NT2/D1 (cell line): ENCODE measurements at places on chromosomes 1 and 21.
A peak's percentile ranks its signal among the peaks of the same experiment; 100 is the strongest.

GRCh38 chr1:209580577-209580976 is 2.9 kb upstream of the CAMK1G start:
- DNase-seq: no peak

DNA sequence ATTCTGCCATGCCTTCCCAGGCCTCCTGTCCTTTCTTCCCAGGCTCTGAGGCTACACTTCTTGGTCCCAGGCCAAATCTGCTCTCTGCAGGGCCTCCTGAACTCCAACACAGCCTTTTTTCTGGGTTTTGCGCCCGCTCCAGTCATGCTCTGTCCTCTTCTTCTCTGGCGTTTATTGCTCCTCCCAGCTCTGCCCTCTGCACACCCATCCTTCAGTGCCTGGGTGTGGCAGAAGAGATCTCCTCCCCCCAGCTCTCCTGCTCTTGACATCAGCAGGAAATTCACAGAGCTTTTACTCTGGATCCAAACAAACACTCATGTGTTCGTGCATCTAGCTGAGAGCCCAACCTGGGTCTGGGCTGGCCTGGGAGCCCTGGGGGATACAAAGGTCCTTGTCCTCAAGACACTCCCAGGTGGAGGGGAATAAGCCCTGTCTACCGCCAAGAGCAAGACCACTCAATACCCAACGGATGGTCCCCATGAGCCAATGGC is 22.9 kb upstream of the EPS8L3 start:
- DNase-seq: no peak

- no peak for DNase-seq
Measured at GRCh38 chr1:106523497-106523896, 533.0 kb upstream of the PRMT6 start.

DNA sequence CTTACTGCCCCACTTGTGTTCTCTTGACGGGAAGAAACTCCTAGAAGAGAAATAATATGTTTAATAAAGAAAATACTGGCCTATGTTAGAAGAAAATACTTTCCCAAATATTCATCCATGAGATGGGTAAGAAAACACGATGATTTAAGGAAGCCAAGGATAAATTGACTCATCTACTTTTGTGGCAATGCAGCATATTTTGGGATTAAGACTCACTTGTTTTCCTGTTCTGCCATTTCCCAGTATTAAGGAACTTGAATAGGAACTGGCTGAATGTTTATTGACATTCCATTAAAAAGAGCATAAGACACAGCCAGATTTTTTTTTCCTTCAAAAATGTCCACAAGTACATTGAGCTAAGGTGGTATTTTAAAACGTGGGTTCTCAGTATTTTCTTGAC is 10.9 kb upstream of the ADAMTS5 start:
- DNase-seq: no peak

DNA sequence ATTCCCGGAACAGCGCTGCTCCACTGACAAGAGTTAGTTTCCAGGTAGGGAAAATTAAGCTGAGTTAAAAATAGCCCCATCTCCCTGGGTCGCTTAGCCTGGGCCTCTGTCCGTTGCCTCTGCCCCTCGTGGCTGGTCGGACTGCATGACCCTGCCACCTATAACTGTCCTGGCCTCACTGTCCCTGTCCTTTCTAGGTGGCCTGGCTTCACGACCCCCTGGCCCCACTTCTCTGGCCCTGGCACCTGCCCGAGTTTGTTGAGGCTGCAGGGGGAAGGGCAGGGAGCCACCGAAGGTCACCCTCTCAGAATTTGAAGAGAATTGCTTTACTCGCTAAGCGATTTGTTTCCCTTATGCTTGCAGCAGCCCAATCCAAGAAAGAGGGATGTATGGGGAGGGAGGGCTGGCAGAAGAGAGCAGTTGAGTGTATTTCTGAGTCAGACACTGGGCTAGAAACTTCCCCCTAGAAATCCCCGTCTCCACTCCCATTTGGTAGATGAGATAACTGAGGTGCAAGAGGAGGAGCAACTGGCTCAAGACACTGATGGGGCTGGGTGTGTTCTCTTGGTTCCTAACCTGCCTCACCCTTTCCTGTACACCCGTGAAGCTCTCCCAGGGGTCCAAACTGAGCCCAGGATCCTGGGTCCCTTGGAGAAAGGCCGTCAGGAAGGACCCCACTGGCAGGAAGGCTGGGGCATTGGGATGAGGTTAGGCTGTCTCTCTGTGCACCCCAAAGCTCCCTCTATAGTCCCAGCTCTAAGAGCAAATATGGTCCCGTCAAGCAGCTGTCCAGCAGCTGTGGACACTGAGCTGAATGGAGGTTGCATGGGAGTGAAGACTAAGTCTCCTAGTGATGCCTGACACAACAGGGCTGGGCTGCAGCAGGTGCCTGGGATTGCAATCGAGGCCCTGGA is 2.9 kb upstream of the EDN2 start:
- DNase-seq: no peak

DNA sequence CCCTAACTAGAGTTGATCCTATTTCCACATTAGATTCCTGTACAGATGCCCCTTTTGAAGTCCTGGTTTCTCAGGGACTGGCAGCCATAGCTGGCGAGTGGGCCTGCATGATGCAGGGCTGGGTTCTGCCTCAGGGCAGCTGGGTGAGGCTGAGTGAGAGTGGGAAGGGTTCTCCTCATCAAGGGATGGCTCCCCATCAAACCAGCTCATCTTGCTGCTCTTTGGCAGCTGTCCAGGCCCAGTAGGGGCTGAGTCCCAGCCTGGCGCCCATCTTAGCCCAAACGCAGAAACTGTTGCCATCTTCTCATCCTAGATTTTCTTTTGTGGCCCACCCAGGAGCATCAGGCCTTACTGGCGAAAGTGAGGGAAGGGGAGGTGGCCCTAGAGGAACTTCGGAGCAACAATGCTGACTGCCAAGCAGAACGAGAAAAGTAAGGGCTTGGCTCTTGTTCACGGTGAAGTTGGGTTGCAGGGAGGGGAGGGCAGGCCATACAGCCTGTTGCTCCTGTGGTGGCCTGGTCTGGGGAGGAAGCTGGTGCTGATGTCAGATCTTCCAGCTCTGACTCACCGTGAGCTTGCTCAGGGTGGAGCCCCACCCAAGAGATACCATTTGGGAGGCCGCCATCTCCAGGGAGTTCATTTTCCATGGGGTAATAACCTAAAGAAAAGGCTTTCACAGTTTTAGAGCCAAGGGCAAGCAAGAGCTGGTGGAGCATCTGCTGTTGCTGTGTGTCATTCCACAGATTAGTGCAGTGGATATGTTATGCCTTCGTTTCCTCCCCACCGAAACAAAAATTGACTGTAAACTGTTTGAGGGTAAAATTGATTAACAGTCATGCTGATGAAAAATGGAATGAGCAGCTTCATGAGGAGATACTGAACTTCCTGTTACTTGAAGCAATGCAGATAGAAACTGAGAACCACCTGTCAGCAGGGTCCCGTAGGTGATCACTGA is 34.7 kb downstream of the TUFT1 start:
- no peak for DNase-seq

GRCh38 chr1:159937054-159937750 is 8.2 kb downstream of the IGSF9 start:
- no peak for DNase-seq

GRCh38 chr1:221069178-221069903 is 190.1 kb downstream of the HLX start:
- no peak for DNase-seq

DNA sequence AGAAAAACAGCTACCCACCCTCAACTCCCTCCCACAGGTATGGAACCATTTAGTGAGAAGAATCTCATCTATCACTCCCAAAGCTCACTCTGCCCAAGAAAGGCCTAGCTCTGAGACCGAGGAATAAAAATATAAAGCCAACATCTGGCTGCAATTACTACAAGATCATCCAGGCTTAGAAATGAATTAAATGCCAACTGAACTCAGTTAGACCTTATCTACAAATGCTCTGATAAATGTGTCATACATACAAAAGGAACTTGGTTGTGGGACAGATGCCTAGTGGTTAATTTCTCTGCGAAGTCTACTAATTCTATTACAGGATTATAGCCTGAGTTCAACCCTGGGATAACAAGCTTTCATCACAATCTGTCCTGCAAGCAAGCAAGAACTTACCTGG is 6.7 kb downstream of the ADIPOR1 start:
- DNase-seq: no peak

GRCh38 chr1:239422818-239423217 is 36.5 kb downstream of the CHRM3 start:
- DNase-seq: no peak

- DNase-seq: no peak
Measured at GRCh38 chr1:50214717-50215116, 106.0 kb downstream of the ELAVL4 start.

DNA sequence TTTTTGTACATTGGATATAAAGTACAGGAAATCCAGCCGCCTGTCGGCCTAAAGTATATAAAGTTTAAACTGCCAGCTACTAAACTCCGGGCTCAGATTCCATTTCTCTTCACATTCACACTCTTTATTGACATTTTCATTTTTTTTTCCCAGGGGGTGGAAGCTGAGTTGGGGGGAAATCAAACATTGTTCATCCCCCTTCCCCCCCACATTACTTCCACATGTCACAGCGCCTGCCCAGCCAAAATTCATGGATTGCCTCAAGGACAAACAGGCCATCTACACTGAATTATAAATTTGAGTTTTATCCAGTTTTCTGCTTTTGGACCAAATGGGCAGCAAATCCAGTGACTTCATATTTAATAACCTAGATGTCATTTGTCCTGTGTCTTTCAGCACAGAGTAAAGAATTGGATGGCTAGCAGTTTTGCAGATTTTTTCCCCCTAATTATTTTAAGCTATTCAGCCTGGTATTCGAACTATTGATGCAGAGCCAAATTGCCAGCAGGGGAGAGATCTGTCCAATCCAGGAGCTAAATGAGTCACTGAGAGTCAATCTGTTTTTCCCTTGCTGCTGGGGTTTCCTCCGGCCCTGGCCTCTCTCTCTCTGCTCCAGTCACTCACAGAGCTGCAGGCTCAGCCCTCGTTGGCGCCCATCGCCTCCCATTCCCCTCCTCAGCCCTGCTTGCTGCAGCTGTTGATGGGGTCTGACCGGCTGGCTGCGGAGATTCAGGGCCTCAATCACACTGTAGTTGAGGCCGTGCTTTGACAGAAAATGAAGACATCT is 98.0 kb downstream of the LMO4 start:
- peak; percentile 39 for DNase-seq

- DNase-seq: no peak
Measured at GRCh38 chr1:34645919-34646318, 108.9 kb upstream of the GJB5 start.

DNA sequence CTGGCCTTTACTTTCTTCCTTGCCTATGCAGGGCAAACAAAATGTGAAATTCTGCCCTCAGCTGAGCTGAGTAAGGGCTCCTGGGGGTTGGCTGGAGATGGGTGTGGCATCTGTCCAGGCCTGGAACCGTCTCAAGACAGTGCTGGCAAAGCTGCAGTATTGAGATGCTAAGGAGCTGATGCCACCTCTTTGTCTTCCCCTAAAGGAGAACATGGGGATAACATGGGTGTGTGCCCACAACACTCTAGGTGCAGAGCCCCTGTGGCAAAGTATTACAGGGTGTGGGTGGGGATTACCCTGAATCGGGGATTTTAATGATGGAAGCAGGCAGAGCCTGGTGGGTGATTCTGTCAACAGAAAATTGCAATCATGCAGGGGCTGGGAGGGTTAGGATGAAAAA is 2.5 kb upstream of the ST3GAL3 start:
- no peak for DNase-seq

- DNase-seq: peak; percentile 84
Measured at GRCh38 chr21:45439161-45439872, 34.4 kb downstream of the COL18A1 start.

GRCh38 chr1:23592209-23592892 is 33.0 kb upstream of the ID3 start:
- DNase-seq: no peak

DNA sequence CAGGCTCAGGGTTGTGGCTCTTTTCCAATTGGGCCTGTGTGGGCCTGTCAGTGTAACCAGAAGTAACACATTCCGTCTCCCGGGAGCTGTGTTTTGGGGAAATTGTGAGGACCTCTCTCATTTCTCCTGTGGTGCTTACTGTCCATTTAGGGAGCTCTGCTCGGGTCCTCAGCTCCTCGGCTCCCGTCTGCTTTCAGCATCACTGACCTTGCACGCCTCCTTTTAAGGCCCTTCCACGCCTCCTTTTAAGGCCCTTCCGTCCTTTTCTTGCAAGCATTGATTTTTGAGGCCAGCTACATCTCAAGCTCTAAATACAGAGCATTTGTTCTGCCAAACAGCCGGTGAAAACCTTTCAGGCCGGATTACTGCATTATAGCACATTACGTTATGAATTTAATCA is 9.7 kb downstream of the CA6 start:
- no peak for DNase-seq

DNA sequence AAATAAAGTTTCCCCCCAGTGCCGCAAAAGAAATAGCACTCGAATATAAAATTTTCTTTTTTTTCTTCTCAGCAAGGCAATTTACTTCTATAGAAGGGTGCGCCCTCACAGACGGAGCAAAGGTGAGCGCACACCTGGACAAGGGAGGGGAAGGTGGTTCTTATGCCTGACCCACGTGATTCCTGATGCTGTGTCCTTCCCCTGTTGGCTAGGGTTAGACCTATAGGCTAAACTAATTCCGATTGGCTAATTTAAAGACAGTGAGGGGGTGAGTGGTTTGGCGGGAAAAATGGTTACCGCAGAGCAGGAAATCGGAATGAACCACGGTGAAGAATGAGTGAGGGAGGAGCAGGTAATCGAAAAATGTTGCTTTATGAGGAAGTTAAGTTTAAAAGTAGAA is 607 bp upstream of the FAAH start:
- DNase-seq: no peak

GRCh38 chr1:35499652-35500176 is 57.5 kb downstream of the KIAA0319L start:
- no peak for DNase-seq

GRCh38 chr1:198436276-198436675 is 104.2 kb downstream of the ATP6V1G3 start:
- no peak for DNase-seq

- DNase-seq: no peak
Measured at GRCh38 chr1:172005856-172006255, 164.6 kb downstream of the DNM3 start.

DNA sequence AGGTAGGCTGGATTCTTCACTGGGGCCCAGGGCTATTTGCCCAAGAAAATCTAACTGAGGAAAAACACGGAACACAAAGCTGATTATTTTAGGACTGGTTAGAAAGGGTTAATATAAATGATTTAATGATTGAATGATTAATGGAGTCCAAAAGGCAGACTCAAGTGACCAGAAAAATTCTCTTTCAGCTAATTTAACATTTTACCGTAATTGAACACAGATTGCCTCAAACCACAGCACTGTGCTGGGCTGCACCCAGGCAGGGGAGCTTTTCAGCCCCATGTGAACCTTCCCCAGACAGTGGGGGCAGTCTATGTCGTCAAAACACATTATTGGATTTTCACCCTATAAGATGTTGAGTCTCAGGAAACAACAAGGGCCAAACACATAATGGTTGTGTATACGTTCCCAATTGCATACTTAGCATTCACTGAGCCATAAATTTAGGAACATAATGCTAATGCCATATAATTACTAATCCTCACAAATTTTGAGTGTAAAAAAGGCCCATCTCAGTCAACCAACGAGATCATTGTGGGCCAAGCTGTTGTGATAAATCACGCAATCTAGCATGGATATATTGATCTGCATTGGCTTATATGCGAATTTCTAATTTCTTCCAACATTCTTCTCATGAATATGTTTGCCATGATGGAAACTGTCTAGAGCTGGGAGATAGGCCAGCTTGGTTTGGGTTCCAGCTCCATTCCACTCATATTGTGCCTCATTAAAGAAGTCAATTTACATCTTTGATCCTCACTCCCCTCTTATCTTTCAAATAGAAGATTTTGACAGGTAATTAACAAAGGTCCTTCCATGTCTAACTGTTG is 27.7 kb downstream of the DSCAM start:
- DNase-seq: no peak
